ENCODE measurements at places on chromosomes 1 and 21.

GRCh38 chr1:201164645-201165044 is 10.4 kb upstream of the TMEM9 start:
- no peak for DNase-seq

- peak; percentile 59 for DNase-seq
Observed at GRCh38 chr21:38126666-38127303, 130.0 kb upstream of the KCNJ15 start.

DNA sequence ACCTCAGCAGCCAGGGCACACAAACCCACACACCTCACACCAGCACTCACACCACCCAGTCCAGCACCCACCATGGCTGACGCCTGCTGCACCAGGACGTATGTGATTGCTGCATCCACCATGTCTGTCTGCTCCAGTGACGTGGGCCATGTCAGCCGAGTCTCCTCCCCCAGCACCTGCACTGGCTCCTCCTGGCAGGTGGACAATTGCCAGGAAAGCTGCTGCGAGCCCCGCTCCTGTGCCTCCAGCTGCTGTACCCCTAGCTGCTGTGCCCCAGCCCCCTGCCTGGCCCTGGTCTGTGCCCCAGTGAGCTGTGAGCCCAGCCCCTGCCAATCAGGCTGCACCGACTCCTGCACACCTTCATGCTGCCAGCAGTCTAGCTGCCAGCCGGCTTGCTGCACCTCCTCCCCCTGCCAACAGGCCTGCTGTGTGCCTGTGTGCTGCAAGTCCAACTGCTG is at the start of gene KRTAP10-8:
KRTAP10-8 (plus strand) TSS at position 51 of the 458 bp plus-strand sequence; CDS start at position 73, 22 bp downstream.
- DNase-seq = no peak

DNA sequence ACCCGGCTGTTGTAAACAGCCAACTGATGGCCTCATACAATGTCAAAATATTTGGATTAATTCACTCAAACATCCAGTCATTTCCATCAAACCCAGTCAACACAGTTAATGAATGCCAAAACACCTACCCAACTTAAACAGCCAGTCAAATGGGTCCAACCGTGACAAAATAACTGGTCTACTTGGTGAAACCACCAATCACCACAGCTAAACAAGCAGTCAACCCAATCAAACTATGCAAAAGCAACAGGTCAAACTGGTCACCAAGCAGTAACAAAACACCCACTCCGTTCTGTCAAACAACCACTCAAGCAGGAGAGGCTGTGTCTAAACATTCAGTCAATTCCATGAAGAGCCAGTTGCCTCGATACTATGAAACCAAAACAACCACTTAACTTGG is 119.2 kb downstream of the FOXD2 start:
- no peak for DNase-seq

- no peak for DNase-seq
Observed at GRCh38 chr1:195495720-195496635, 1112.3 kb downstream of the KCNT2 start.
